ELF-1 (cell line): ENCODE measurements at places on chromosomes 5 and 9.

DNA sequence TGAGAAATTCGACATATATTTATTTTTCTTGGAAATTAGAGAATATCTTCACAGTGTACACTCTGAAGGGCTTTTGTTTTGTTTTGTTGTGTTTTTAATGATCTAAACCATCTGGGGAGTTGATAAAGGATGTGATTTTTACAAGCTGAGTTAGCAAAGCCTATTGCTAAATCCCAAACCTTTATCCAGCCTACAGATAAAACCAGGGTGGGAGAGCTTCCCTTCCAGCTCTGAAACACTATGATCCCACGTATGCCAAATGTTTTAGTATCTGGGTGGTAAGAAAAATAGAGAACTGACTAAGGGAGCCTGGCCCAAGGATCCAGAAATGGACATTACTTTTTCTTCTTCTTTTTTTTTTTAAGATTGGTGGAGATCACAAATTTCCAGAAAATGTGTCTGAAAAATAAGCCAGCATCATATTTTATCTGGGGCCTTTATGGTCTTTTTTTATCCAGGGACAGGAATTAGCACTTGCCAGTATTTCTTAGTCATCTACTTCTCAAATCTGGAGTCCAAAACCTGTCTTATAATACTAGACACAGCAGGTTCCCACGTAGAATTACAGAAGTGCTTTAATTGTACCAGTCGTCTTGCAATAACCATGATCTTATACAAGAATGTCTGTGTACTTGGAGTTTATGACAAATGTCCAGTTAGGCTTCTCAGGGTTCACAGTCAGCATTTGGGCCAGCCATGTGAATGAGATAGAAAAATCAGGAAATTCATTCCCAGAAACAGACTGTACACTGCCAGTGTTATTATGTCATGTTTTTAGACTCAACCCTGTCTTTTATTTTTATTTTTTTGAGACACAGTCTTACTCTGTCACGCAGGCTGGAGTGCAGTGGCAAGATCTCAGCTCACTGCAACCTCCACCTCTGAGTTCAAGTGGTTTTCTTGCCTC, 290.8 kb upstream of the MPDZ start:
- DNase-seq = no peak

GRCh38 chr9:133008824-133009223, 22.0 kb upstream of the GTF3C5 start:
- DNase-seq = no peak

DNA sequence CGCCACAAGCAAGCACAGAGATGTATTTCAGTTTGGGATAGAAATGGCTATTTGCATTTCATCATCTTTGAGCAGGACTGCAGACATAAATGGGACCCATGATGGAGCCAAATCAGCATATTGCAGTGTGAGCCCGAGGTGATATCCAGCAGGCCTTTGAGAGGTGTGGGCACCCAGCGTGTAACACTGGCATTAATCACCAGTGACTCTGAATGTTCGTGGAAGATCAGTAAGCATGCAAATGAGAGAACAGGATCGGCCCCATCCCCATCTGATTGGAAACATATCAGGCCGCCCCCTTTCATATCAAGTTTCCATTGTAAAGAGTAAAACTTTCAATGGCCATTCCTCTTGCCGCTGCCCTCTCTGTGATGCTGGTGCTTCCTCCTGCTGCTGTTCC, 84.0 kb downstream of the GTF3C4 start:
- no peak for DNase-seq

- DNase-seq = no peak
Observed at GRCh38 chr9:34995670-34996060, 6.1 kb downstream of the DNAJB5 start.

- DNase-seq = no peak
Observed at GRCh38 chr5:14249258-14250082, 106.3 kb downstream of the TRIO start.
